ENCODE measurements at places on chromosomes 7 and 10. TPM values are rescaled to one million over a fixed set of nuclear protein-coding genes. Genes with fewer than 3 reads are reported as not detected.

GHRHR gene
- not detected for total RNA-seq

CRPPA gene
- 3.2 TPM for total RNA-seq

PLXNA4 gene
- total RNA-seq: 16.6 TPM

PMS2 gene
- total RNA-seq: 6.4 TPM

MNX1 gene
- not detected for total RNA-seq

CPVL gene
- total RNA-seq: 23.0 TPM

CALCR gene
- not detected for total RNA-seq

CDH23 gene
- total RNA-seq: 40.5 TPM

IMPDH1 gene
- total RNA-seq: 10.3 TPM

HABP2 gene
- 0.12 TPM for total RNA-seq

TSPAN33 gene
- 6.5 TPM for total RNA-seq

SFRP5 gene
- 3.0 TPM for total RNA-seq

ZCCHC24 gene
- 92.1 TPM for total RNA-seq

Measured in ovary (tissue), 10 donors.